NCI-H187 (cell line): ENCODE measurements at places on chromosomes 11 and 22.

DNA sequence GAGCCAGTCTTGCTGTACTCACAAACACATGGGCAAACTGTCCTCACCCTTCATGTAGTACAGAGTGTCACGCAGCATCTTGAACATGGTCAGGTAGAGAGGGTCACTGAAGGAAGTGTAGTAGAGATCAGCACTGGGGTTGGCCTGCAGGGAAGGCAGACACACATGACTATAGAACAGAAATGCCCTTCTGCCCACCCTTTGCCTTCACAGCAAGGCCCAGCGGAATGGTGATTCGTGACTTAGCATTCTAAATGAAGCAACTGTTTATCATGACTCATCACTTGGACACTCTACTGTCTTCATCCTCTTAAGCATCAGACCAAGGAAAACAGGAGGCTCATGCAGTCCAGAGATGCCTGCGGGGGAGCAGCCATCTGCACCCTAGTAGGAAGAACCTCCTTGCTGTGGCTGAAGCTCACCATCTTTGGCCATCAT is 33.4 kb downstream of the SERPIND1 start:
- DNase-seq, result no peak

GRCh38 chr11:86692746-86693145 is 20.3 kb upstream of the ME3 start:
- DNase-seq, result no peak

DNA sequence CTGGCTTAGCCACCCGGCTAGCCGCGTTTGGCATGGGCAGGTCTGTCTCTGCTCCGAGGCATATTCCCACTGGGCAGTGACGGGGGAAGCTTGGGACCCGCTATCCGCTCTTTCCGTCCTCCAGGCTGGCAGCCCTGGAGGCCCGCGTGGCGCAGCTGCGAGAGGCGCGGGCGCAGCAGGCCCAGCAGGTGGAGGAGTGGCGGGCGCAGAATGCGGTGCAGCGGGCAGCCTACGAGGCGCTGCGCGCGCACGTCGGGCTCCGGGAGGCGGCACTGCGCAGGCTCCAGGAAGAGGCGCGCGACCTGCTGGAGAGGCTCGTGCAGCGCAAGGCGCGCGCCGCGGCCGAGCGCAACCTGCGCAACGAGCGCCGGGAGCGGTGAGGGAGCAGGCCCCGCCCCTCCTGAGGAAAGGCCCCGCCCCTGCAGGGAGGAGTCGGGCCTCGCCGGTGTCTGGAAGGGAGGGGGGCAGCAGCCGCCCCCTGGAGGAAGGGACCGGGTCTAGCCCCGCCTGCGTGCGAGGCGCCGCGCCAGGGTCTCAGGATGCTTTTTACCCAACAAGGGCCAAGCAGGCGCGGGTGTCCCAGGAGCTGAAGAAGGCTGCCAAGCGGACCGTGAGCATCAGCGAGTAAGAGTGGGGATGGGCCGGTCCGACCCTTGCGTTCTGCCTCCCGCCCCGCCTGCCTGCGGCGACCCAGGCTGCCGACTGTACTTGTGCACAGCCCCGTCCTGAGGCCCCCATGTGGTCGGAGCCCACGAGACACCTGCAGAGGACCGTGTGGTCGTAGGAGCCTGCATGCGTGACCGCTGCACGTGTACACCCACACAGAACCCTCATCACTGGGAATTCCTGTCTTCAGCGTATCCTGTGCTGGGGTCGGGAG is 7.9 kb downstream of the ATG16L2 start:
- peak; percentile 89 for DNase-seq

- DNase-seq, result no peak
Measured at GRCh38 chr22:38819387-38819940, 24.4 kb downstream of the NPTXR start.
